ENCODE measurements at places on chromosomes 6 and 20.

- no peak for DNase-seq
Measured at GRCh38 chr20:58876437-58876836, 23.9 kb downstream of the GNAS start.

DNA sequence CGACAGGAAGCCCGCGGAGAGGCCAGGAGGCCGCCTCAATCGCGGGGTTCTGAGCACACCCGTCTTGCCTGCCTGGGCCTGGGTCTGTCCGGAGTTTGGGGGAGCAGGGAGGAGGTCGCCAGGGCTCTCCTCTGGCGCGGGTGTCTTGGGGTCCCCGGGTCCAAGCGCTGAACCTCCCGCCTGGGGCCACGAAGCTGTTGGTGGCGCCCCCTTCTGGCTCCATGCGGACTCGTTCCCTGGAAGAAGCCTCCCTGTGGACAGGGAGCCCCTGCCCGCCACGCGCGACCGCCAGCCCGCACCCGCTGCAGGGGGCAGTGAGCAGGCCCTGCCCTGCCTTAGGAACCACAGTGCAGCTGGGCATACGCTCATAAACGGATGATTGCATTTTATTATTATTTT, 44.7 kb downstream of the MCUR1 start:
- no peak for DNase-seq

- DNase-seq, result no peak
Measured at GRCh38 chr6:64270083-64270482, 634.5 kb downstream of the PHF3 start.

DNA sequence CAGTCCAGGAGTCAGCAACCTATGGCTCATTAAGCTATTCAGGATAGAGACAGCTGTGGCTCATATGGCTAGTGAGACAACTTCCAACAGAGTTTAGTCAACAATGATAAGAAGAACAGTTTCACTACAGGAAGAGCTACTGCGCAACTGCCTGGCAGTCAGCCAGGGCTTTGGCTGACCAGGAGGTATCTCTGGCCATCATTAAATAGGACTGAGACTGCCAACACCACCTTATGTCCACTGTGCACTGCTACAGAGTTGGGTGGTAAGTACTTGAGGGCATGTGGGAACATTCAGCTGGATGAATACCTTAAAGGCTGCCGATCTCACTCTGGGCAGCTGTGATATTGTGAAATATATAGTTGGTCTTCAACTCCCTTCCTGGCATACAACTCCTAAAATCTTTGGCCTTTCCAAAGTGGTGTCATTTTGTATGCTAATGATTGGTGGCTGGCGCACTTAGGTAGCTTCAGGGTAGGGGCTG, 52.2 kb upstream of the FAM83C start:
- no peak for DNase-seq

DNA sequence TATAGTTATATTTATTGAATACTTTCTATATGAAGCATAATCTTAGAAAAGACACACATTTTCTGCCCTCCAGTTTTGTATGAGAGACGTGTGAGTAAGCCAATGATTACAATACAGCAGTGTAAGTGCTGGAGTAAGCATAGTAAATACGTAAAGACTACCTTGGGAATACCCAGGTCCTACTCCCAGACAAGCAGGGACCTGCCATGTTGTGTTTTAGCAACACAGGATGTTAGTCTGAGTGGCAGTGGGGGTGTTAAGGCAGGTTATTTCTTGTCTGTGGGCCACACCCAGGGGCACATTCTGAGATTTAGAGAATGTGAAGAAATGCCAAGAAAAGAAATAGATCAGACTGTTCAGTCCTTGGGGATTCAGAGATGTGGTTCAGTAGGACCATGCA, 34.3 kb upstream of the RNF144B start:
- DNase-seq, result no peak

- no peak for DNase-seq
Measured at GRCh38 chr20:45981261-45981660, 9.3 kb upstream of the ZNF335 start.

- DNase-seq, result no peak
Measured at GRCh38 chr20:16158090-16158975, 414.9 kb downstream of the KIF16B start.

DNA sequence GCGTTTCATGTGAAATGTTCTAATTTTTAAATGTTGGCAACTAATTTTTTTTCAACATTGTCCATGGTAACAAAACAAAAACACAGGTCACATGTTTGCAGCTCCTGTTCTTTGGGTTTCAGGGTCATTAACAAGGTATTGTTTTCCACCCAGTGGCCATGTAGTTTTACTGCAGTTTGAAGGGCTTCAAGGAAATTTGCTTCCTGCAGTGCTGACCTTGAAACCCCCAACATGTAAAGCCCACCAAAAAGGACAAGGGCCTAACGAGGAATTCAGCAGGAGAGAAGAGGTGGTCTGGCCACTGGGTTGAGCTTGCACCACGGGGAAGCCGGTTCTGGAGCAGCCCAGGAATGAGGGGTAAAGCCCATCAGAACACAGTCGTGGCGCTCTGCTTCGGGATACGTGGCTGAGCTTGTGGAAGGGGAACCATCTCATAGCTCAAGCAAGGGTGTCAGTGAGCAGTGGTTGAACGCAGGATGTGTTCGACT, 13.9 kb upstream of the KLHL31 start:
- DNase-seq, result no peak

DNA sequence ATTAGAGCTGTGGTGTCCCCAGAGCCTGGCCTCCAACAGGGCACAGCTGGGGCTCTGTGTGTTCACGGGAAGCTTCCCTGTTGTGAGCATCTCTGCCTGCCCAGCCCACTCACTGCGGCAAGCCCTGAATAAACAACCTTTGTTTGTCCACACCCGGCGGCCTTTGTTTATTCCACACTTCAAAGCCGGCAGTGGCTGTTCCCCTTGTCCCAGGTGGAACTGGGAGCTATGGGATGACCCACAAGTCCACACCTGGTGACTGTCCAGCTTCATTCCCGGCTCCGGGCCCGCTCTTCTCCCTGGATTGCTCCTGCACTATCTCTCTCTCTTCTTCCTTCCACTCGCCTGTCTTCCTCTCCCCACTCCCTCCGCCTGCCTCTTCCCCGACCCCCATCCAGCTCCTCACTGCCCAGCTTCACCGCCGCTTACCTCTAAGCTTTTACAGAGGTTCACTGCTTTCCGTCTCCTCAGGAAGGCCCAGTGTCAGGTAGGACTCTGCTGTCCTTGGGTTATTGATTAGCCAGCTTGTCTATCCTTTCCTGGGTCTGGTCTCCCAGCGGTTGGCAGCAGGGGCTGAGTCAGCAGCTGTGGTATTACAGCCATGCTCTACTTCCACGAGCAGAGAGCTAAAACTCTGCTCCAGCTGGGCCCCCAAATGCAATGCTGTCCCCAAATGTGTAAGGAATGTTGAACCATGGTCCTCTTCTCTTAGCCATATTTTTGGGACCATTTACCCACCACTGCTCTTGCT, 17.8 kb downstream of the DACT2 start:
- no peak for DNase-seq

DNA sequence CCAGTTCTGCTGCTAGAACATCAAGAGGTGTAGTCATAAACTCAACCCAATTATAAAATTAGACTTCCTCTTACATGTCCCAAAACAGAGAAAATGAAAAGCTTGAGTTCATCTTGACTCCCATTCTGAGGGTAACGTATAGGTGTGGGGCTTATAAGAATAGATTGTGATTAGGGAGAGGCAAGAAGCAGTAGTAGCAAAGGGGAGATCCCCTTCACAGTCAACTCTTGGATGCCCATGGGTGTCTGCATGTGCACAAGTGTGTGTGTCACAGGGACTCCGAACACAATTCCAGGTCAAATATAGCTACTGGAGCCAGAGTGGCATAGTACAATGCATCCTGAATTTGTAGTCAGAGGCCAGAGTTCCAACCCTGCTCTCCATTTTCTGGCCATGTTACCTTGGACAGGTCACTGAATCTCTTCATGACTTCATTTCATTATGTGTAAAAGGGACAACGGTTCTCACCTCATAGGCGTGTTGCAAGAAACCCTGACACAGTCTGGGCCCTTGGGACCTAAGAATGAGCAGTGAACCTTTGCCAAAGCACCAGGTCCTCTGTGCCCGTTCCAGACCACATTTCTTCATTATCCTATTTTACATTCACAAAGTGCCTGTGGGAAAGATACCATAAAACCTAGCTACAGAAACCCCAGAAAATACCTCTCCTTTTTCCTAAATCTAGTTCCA, 11.8 kb downstream of the GSTA4 start:
- no peak for DNase-seq

- no peak for DNase-seq
Measured at GRCh38 chr6:90106449-90106848, 190.2 kb downstream of the BACH2 start.

- no peak for DNase-seq
Measured at GRCh38 chr6:117233145-117233544, 32.2 kb upstream of the VGLL2 start.

- DNase-seq, result no peak
Measured at GRCh38 chr6:68973066-68973465, 338.0 kb downstream of the ADGRB3 start.

DNA sequence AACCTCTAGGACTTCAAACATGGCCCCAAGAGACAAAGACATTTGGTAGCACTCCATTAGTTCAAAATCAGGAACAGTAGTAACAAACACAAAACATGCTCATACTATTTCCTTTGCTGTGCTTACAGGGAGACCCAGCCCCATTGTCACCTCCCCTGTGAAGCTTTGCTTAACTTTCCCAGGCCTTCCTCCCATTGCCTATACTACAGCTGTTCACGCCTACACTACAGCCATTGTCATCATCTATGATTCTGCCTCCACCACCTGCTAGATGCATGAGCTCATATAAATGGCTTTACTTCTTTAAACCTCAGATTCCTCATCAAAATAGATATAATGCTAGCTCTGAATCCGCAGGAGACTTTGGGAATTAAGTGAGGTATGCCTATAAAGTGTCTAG, 8.7 kb downstream of the PHACTR1 start:
- DNase-seq, result no peak

DNA sequence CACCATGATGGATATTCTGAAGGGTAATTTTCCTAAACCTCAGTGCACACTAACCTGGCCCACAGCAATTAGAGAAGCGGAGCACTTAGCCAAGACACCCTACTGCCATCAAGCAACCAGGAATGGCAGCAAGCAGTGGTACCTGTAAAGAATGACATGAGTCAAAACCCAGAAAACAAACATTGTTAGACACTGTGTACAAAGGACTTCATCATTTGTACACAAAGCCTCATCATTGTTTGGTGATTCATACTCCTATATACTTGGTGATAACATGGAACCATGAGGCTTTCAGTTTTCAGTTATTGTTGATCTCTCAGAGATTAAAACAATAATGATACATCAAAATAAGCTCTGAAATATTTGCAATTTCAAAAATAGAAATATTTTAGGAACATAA, 74.6 kb downstream of the MLIP start:
- no peak for DNase-seq

DNA sequence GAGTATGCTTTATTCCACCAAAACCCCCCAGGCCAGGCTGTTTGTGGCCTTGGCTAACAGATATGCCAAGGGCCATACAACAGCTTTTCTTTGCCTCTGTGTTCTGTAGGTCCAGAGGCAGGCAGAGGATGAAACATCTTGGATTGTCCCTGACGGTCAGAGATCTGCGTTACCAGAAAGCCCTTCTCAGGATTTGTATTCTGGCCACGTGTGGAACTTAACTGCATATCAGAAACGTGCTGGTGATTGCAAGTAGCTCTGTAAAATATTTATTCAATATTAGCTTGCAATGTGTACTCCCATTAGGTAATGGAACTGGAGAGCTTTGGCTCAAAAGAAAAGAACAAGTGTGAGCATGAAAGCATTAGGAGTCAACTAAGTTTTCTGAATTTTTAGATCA, 275.0 kb downstream of the CBLN4 start:
- no peak for DNase-seq

DNA sequence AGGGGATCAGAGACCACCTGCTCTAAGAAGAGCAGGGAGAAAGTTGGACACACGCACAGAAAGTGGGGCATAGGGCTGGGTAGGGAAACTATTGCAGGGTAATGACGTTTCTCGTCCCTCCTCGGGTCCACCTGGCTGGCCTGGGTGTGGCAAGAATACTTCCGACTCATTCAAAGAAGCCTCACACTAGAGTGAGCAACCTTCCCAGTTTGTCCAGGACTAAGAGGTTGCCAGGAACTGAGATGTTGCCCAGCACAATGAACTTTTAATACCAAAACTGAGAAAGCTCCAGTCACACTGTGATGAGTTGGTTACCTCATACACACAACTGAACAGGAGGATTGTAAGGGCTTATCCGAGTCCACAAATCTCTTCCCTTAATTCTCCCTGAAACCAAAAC, 74.5 kb upstream of the ADGRF1 start:
- no peak for DNase-seq

- DNase-seq, result no peak
Measured at GRCh38 chr6:74720923-74721322, 484.9 kb downstream of the COL12A1 start.

DNA sequence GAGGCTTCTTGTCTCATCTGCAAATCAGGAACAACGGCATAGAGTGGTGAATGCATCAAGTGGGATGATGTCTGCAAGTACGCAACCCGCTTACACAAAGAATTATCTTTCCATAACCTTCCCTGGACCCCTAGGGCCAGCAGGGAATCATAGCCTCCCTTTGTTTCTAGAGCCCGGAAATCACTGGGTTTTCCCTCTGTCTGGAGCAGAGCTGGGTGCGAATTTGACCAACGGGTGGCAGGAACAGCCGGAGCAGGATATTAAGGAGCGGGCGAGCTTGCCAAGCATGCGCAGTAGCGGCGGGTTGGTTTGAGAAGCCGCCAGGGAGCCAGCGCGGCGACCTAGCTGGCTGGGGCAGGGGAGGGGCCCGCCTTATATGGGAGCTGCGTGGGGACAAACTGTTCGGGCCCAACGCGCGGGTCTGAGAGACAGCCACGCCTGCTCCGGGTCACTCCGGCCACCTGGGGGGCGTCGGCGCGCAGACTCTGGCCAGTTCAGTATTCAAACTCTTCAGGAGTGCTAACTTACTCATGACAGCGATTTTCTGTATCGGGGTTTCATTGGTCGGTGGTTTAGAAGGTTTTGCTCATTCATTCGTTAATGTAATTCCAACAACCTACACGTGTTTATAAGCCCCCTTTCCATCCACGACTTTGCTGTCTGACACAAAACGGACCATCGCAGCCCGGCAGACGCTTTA, 1.6 kb upstream of the KIF16B start:
- DNase-seq, result peak; percentile 71

DNA sequence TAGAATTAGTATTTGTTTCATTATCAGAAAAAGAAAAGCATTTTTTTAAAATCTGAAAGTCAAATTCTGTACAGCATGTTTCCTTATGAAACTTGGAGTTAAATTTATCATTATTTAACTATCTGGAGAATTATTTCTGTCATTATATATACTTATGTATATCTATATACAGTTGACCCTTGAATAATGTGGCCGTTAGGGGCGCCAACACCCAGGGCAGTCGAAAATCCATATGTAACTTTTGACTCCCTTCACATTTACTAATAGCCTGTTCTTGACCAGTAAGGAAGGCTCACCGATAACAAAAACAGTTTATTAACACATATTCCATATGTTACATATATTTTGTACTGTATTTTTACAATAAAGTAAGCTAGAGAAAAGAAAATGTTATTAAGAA, 341.2 kb downstream of the ADGRB3 start:
- no peak for DNase-seq

GRCh38 chr20:63360850-63361518, at the start of gene CHRNA4:
Gene CHRNA4 (minus strand): TSS chr20:63361349. CDS start chr20:63361165, 184 bp downstream.
- no peak for DNase-seq

GRCh38 chr20:57140416-57140965, 126.0 kb downstream of the BMP7 start:
- DNase-seq, result no peak

Measured in stimulated activated CD4-positive, alpha-beta T cell treated with anti-CD3 and anti-CD28 coated beads, Interleukin-15, amount 100 ng/mL, for 1 hour (primary cell).